Hair follicular keratinocyte (primary cell): ENCODE measurements at places on chromosomes 16 and 17. TPM values are rescaled to one million over a fixed set of nuclear protein-coding genes. Genes with fewer than 3 reads are reported as not detected.

ESRP2 gene
- 15.7 and 24.9 TPM in 2 replicates for total RNA-seq

DNAH17 gene
- total RNA-seq: 0.39 and 1.1 TPM in 2 replicates

NME3 gene
- 53.2 and 65.0 TPM in 2 replicates for total RNA-seq

CTRL gene
- 0.23 and 1.4 TPM in 2 replicates for total RNA-seq

SCNN1B gene
- total RNA-seq: 0.16 TPM in 1 of 2 replicates, not detected in the other

KARS1 gene
- 172 and 260 TPM in 2 replicates for total RNA-seq

SLC16A11 gene
- not detected in 2 replicates for total RNA-seq

CCL7 gene
- not detected in 2 replicates for total RNA-seq

TNFSF12 gene
- 8.8 and 10.3 TPM in 2 replicates for total RNA-seq

CLDN7 gene
- total RNA-seq: 7.9 and 26.0 TPM in 2 replicates

PCGF2 gene
- 2.4 and 7.4 TPM in 2 replicates for total RNA-seq

NDRG4 gene
- 2.0 and 3.4 TPM in 2 replicates for total RNA-seq

LPO gene
- not detected in 2 replicates for total RNA-seq

ITFG1 gene
- 22.8 and 39.1 TPM in 2 replicates for total RNA-seq

GNG13 gene
- not detected in 2 replicates for total RNA-seq

ZPBP2 gene
- total RNA-seq: not detected in 2 replicates

KRT20 gene
- not detected in 2 replicates for total RNA-seq

CD300LG gene
- not detected in 2 replicates for total RNA-seq

TMEM220 gene
- 0.86 and 2.3 TPM in 2 replicates for total RNA-seq

ANKRD40CL gene
- total RNA-seq: not detected in 2 replicates
